ENCODE measurements at places on chromosomes 12 and 14. TPM values are rescaled to one million over a fixed set of nuclear protein-coding genes. Genes with fewer than 3 reads are reported as not detected.

DNA sequence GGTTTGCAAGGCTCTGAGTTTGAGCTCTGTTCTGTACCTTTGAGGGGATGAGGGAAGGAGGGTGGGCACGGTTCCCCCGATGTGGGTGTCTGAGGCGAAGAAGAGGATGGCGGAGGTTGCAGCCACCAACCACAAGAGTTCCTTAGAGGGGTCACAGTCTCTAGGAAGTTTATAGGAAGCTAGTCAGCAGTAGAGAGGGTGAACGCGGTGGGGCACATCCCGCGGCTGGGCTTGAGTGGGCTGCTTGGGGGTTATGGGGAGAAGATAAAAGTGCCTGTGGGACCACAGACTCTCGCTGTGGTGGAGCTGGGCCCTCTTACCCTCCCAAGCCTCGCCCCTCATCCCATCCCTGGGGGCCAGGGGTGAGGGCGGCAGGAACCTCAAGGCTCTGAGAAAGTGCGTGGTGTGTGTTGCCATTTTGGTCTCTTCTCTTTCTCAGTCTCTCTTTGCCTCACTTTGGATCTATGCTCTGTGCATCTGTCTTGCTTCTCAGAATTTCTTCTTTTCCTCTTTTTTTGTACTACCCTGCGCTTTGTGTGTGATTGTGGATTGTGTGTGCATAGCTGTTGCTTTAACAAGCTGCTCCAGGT, 2.7 kb downstream of the CD4 start:
- no peak for DNase-seq

DNA sequence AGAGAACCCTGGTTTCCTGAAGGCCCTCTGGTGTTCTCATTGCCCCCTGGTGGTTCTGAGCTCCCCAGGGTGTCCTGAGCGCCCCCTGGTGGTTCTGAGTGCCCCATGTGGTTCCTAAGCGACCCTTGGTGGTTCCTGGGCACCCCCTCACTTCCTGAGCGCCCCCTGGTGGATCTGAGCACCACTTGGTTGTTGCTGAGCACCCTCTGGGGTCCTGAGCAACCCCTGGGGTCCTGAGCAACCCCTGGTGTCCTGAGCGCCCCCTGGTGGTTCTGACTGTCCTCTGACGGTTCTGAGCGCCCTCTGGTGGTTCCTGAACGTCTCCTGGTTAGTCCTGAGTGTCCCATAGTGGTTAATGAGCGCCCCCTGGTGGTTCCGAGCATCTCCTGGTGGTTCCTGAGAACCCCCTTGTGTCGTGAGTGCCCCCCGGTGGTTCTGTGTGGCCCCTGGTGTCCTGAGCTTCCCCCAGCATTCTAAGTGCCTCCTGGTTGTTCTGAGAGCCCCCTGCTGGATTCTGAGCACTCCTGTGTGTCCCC, 568.3 kb downstream of the TMEM121 start:
- DNase-seq: peak; percentile 1

GRCh38 chr12:22223356-22223755, 111.2 kb downstream of the ST8SIA1 start:
- DNase-seq: no peak

GRCh38 chr14:91125801-91126200, 11.9 kb downstream of the DGLUCY start:
- DNase-seq: no peak

GRCh38 chr14:93789228-93790130, 1.2 kb upstream of the PRIMA1 start:
- DNase-seq: no peak

GRCh38 chr14:94373708-94374107, 14.7 kb downstream of the SERPINA1 start:
- peak; percentile 98 for DNase-seq

- DNase-seq: peak; percentile 73
These were observed at the start of gene PPP4R4 for GRCh38 chr14:94173885-94174603. TSS of gene PPP4R4 (plus strand) at chr14:94174322. CDS start at chr14:94174466, 144 bp downstream.

DNA sequence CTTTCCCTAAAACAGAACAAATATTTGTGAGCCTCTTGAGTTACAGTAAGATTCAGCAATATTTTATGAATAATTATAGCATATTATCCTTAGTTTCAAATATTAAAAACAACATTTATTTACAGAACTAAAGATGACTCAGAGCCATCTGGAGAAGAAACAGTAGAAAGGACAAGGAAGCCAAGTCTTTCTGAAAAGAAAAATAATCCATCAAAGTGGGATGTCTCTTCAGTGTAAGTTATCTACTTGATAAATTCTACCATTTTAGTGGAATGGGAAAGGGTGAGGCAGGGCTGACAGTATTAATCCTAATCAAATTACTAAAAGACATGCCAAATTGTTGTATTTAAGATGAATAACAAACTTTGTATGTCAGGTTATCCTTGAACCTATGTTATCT, 88.1 kb downstream of the DNAI7 start:
- DNase-seq: no peak

GRCh38 chr12:52020539-52021336, 14.0 kb downstream of the TAMALIN start:
- peak; percentile 54 for DNase-seq

DNA sequence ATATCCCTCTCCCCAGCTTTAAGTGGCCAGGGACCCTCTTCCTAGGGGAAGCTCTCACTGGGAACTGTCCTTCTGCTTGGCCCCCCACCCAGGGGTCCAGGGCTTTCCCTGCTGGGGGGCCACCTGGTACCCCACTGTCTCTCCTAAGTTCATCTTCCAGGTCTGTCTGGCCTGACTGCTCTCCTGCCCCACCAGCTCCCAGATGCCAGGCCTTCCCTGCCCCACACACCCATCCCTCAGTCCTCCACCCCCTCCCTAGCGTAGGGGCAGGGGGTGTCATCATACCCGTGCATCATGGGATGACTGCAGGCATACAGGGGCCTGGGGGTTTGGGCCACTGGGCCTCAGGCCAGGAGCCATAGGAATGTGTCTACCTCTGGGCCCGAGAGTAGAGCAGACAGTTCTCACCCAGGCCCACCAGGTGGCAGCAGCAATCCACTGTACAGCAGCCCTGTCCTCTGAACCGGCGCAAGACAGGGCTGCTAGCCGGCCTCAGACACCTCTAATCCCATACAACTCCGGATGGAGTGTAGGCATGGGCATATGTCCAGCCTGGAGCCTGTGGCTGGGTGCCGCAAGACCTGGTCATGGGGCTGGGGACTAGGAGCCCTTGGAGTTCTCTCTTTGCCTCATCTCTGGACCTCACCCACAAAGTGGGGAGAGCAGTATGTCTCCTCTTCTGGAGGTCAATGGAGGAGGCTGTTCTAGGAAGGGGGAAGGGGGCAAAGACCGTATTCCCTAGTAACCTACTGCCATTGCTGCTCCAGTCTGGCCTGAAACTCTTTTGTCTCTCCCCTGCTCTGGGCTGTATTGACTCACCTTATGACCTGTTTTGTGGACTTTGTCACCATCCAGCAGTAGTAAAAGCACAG, 10.0 kb upstream of the SMARCD1 start:
- DNase-seq: peak; percentile 77

DNA sequence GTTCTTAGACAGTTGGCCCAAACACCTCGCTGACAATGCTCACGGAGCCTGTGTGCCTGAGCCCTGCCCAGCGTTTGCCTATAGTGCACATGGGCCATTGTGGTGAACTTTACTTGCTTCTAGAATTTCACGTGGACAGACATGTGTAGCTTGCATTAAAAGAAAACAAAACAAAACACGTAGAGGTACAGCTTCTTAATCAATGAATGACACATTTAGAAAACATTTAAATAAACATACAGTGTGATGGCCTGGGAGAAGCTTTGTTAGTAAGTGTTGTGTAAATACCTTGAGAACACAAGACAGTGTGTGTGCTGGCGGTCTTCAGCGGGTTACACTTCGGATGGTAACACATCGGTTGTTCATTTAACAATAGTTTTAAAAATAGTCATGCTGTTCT, 38.1 kb downstream of the SMOC1 start:
- no peak for DNase-seq

DNA sequence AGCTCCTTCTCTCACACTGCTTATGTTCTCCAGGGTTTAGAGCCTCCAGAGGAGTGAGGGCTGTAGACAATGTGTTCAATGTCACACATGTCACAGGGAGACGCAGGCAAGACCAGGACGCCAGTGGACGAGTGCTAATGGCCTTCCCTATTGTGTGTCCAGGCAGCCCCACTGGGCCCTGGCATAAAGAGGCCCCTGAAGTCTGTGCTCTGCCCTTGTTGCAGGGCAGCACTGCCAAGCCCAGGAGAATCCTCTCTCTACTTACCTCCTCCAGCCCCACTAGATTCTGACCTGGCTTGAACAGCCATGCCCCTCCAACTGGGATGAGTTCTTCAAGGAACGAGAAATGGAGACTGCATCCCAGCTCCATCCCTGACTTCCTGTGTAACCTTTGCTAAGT, 24.8 kb upstream of the TMEM106C start:
- DNase-seq: no peak

- peak; percentile 57 for DNase-seq
These were observed 98.8 kb downstream of the CALM1 start for GRCh38 chr14:90495357-90496276.

GRCh38 chr12:78085542-78086182, 255.0 kb downstream of the NAV3 start:
- DNase-seq: peak; percentile 63

- no peak for DNase-seq
These were observed 155.8 kb downstream of the NTF3 start for GRCh38 chr12:5587711-5588121.

DNA sequence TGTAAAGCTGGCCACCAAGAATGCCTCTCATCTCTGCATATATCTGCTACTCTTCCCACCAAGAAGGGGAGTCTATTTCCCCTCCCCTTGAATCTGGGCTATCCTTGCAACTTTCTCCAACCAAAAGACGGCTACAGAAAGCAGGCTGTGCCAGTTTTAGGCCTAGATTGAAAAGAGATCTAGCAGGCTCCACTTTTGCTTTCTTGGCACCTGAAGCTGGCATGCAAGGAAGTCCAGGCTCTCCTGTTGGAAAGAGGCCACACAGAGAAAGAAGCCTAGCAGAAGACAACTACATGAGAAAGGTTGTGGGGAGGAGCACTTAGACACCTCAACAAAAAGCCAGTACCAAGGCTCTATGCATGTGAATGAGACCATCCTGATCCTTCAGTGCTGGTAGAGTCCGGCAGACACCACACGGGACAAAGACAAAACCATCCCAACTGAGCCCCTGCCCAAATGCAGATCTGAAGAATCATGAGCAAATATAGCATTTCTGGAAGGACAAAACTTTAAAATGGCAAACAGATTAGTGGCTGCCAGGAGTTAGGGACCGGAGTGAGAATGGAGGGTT, 68.0 kb downstream of the SPPL3 start:
- DNase-seq: no peak

The RNU6-7 gene
- total RNA-seq: not detected

The CLEC4D gene
- not detected for total RNA-seq

The HPD gene
- total RNA-seq: 0.47 TPM

The FBRSL1 gene
- total RNA-seq: 5.7 TPM

The SLC2A14 gene
- total RNA-seq: 0.13 TPM

The GDF3 gene
- not detected for total RNA-seq

The MANSC4 gene
- total RNA-seq: not detected

The FAM181A gene
- not detected for total RNA-seq

The TMEM119 gene
- 0.03 TPM for total RNA-seq

The TAS2R20 gene
- total RNA-seq: 0.05 TPM

The MED6 gene
- 36.9 TPM for total RNA-seq

The MEG3 gene
- not detected for total RNA-seq

The GPR137C gene
- total RNA-seq: 0.20 TPM

All from HT1080 (cell line).